ENCODE measurements at places on chromosomes 11 and 22.

DNA sequence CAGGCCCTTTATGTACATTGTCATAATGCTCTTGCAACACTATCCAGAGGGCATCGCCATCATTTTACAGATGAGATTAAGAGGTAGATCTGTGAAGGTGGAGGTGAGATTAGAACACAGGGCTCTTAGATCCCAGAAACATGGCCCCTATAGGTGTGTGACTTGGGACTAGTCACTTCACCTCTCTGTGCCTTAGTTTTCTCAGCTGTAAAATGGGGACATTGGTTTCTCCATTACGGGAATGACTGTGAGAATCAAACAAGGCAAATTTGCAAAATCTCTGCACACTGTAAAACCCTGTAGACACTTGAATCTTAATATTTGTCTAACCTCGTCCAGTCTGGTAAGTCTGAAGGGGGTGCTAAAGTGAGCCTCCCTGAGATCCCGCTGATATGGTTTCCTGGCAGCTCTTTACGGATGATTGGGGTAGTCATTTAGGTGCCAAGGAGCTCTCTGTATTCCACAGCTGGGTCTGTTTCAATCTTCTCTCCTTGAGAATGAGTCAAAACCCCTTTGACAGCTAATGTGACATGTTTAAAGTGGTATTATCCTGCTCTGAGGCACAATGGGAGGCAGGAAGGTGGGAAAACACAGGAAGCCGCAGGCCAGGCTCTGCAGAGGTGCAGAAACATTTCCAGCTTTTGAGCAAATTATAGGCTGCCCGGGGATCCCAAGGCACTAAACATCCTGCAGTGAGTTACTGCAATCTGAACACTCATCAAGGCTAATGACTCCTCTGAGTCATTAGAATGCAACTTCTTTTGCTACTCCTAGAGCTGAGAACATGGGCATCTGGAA is 140.8 kb downstream of the CCDC81 start:
- H3K27ac ChIP-seq = no peak overlapping the region
- no peak for DNase-seq
- no peaks in the 10 kb centered on the region for H3K4me1 ChIP-seq
- H3K27me3 ChIP-seq = no peaks in the 10 kb centered on the region
- peaks cover 10% of the 10 kb centered on the region for H3K36me3 ChIP-seq

DNA sequence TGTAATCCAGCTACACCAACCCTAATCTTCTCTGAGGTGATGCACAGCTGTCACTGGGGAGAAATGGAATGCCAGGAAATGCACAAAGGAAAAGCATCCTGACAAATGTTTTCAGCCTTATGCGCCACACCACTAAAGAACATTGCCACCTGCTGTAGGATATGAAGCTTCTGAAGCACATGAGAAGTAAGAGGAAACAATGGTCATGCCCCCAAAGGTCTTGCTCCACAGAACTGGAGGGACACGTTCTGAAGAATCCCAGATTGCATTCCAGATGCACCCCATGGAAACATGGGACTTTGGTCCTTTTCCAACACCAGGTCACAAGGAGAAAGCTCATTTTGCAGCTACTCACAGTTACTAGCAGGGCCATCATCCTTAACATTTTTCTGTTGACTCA is 48.7 kb upstream of the ZBED5 start:
- no peaks in the 10 kb centered on the region for H3K27me3 ChIP-seq
- no peak overlapping the region for H3K4me3 ChIP-seq

DNA sequence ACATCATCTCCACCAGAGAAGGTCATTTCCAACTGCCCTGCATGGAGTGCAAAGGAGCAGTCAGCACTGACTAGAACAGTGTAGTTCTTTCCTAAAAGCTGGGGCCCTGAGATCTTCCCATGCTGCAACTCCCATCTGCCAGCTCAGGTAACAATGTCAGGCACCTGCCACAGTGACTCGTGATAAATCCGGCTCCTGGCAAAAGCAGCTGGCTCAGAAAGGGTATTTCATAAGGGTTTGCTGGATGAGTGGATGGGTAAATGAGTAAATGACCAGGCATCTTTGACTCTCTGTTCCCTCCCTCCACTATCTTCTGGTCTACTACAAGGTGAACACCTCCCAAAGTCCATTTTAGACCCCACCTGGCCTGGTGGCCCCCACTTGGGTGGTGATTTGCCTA is 403.6 kb downstream of the NXPE2 start:
- H3K4me1 ChIP-seq = no peaks in the 10 kb centered on the region
- H3K4me3 ChIP-seq = no peak overlapping the region
- H3K27me3 ChIP-seq = no peaks in the 10 kb centered on the region
- H3K27ac ChIP-seq = no peak overlapping the region
- H3K36me3 ChIP-seq = no peaks in the 10 kb centered on the region
- DNase-seq = no peak

DNA sequence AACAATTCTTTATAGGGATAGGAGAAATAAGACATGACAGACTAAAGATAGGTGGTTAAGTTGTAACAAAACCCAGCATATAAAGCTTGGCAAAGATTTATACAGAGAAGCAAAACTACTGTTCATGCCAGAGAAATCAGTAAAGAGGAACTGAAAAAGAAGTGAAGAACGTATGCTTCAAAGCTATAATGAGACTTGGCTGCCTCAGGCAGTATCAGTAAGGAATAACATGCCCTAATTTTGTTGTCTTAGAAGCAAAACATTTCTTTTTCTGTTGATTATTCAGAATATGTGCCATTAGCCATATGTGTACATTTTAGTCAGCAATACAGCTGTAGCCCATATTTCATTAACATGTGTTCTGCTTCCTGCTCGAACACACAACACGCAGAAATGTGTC is 403.2 kb downstream of the NELL1 start:
- H3K4me3 ChIP-seq = no peak overlapping the region
- no peak overlapping the region for H3K27ac ChIP-seq
- no peaks in the 10 kb centered on the region for H3K4me1 ChIP-seq
- H3K27me3 ChIP-seq = no peaks in the 10 kb centered on the region

- no peaks in the 10 kb centered on the region for H3K36me3 ChIP-seq
- DNase-seq = no peak
- no peak overlapping the region for H3K4me3 ChIP-seq
- H3K27me3 ChIP-seq = no peaks in the 10 kb centered on the region
- H3K27ac ChIP-seq = no peak overlapping the region
These were observed 40.5 kb upstream of the DDI1 start for GRCh38 chr11:103995896-103996295.

- H3K36me3 ChIP-seq = no peaks in the 10 kb centered on the region
- no peak overlapping the region for H3K27ac ChIP-seq
- H3K4me3 ChIP-seq = no peak overlapping the region
These were observed 22.8 kb downstream of the YPEL4 start for GRCh38 chr11:57626895-57627294.

- peaks cover 9% of the 10 kb centered on the region for H3K27me3 ChIP-seq
- no peaks in the 10 kb centered on the region for H3K36me3 ChIP-seq
- H3K27ac ChIP-seq = no peak overlapping the region
- no peaks in the 10 kb centered on the region for H3K4me1 ChIP-seq
These were observed 9.5 kb upstream of the DKK3 start for GRCh38 chr11:12017865-12018453.

- H3K36me3 ChIP-seq = no peaks in the 10 kb centered on the region
- H3K27ac ChIP-seq = peak overlapping the region; percentile 93
- no peaks in the 10 kb centered on the region for H3K27me3 ChIP-seq
- peak overlapping the region; percentile 59 for H3K4me3 ChIP-seq
These were observed 10.7 kb upstream of the NLRP6 start for GRCh38 chr11:267491-267994.

DNA sequence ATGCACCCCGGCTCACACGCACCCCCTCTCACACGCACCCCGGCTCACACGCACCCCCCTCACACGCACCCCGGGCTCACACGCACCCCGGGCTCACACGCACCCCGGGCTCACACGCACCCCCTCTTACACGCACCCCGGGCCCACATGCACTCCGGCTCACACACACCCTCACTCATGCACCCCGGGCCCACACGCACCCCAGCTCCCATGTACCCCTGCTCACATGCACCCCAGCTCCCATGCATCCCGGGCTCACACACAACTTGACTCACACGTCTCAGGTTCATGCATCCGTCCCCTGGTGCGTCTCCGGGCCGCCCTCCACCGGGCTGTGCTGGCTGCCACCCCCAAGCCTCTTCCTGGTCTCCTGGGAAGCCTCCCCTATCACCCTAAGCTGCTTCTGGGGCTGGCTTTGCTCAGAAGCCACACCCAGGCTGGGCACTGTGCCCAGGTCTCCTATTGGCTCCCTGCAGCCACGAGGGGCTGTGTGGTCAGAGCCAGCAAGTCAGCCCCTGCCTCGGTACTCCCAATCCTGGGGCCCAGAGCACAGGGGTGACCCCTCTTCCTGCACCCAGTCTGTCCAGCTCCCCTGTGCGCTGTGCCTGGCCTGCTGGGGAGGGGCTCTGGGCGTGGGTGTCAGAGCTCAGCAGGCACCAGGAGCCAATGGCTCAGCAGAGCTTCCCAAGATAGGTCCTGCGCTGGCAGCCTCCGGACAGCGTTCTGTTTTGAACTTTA is 16.9 kb downstream of the TSPAN4 start:
- no peak overlapping the region for H3K4me3 ChIP-seq
- H3K36me3 ChIP-seq = peaks cover 4% of the 10 kb centered on the region
- no peaks in the 10 kb centered on the region for H3K27me3 ChIP-seq
- peak; percentile 67 for DNase-seq
- peaks cover 7% of the 10 kb centered on the region for H3K4me1 ChIP-seq
- H3K27ac ChIP-seq = no peak overlapping the region

DNA sequence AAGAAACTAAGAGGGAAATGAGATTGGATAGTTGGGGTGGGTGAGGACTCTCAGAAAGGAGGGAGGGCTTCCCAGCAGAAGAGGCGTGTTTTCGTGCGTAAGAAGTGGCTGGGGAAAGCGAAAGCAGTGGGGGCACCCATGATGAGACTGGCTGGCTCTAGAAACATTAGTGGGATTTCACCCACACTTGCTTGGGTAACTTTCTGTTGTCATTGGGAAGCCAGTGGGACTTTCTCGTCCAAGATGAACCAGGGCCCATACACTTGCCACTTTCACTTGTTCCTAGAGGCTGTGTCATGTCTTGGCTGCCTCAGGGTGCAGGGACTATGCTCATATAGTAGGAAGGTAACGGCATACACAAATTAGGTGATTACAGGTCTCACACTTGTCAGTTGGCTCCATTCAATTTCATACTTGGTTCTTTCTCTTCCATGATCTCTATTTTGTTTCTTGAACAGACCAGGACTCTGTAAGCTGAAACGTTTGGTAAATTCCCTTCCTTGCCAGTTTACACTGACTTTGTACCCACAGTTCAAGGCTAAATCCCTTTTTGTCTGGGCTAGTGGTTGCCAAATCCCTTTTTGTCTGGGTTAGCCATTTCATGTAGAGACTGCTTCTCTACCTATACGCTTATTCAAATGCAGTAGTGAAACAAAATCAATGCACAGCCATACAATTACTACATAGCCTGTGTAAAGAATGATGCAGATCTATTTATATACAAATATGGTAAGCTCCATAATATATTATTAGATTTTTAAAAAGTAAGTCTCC is 42.0 kb upstream of the CXCR5 start:
- H3K27ac ChIP-seq = no peak overlapping the region
- H3K36me3 ChIP-seq = no peaks in the 10 kb centered on the region
- H3K4me1 ChIP-seq = no peaks in the 10 kb centered on the region
- DNase-seq = no peak

DNA sequence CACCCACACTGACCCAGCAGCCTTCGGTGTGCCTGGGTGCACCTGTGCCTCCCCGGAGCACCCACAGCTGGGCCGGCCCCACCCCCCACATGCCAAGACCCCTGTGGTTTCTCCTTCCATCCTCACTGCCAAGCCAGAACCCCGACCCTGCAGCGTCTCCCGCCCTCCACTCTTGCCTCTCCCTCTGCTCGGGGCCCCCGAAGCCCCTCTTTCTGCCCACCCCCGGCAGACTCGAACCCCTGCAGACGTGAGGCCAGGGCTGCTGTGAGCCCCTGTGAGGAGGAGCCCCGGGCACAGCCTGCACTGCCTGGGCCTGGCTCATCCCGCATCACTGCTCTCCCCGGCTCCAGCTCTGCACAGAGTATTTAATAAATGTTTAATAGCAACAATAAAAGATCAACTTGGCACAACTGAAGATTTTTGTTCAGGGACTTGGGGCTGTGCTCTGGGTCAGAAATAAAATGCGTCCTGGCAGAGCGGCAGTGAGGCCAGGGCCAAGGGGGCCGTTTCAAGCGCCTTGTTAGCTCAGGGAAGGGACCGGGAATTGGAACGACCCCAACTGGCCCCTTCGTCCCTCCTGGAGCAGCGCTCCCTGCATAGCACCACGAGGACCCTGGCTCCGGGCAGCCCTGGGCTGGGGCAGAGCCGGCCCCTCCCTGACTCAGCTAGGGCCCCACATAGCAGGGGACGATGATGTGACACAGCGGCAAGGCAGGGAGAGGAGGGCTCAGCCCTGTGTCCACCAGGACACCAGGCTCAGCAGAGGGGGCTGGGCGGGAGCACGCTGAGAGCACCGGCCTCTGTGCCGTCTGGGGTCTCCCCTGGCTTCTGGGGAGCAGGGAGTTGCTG is 520.8 kb downstream of the BRD1 start:
- no peak overlapping the region for H3K4me3 ChIP-seq
- H3K27ac ChIP-seq = no peak overlapping the region

DNA sequence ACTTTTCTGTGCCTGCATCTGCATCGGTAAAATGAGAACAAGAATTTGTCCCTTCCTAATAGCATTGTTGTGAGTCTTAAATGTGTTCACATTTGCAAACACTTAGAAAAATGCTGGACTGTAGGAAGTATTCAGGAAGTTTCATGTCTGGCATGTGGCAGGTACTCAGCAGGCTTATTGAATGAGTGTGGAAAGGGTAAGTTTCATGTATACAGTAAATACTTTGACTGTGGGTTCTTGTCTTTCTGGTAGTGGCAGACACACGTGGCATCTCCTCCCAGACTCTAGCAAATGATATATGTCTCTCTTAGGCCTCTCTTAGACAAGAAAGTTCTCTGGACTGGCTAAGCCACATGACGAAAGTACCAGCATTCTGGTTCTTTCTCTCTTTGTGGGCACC is 179.2 kb downstream of the C11orf91 start:
- no peaks in the 10 kb centered on the region for H3K27me3 ChIP-seq
- no peaks in the 10 kb centered on the region for H3K4me1 ChIP-seq

- no peak for DNase-seq
- H3K4me3 ChIP-seq = no peak overlapping the region
- H3K4me1 ChIP-seq = no peaks in the 10 kb centered on the region
- H3K36me3 ChIP-seq = no peaks in the 10 kb centered on the region
These were observed 51.9 kb downstream of the SPATA19 start for GRCh38 chr11:133793271-133794035.

DNA sequence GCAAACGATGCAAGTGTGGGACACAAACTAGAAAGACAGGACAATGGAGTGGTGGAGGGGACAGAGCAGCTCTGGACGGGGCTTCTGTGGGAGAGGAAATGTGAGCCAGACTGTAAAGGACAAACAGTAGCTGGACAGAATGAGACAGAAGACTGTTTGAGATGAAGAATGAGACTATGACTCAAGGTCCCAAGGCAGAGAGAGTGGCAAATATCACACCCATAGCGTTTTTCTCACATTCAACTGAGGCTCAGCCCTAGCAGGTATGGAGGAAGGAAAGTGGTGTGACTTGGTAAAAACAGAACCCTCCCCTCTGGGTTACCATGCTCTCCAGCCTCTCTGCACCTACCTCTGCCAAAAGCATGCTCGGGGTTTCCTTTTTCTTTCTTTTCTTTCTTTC is 96.5 kb downstream of the RPL27A start:
- H3K4me1 ChIP-seq = peaks cover 6% of the 10 kb centered on the region
- DNase-seq = no peak
- H3K27me3 ChIP-seq = peaks cover 6% of the 10 kb centered on the region
- no peak overlapping the region for H3K4me3 ChIP-seq
- H3K27ac ChIP-seq = no peak overlapping the region

Data from common myeloid progenitor, CD34-positive (primary cell).